T-helper 2 cell (primary cell): ENCODE measurements at places on chromosomes 11 and 22.
A peak's percentile ranks its signal among the peaks of the same experiment; 100 is the strongest.

- no peak for DNase-seq
Observed at GRCh38 chr22:47341464-47341863, 579.0 kb downstream of the TBC1D22A start.

DNA sequence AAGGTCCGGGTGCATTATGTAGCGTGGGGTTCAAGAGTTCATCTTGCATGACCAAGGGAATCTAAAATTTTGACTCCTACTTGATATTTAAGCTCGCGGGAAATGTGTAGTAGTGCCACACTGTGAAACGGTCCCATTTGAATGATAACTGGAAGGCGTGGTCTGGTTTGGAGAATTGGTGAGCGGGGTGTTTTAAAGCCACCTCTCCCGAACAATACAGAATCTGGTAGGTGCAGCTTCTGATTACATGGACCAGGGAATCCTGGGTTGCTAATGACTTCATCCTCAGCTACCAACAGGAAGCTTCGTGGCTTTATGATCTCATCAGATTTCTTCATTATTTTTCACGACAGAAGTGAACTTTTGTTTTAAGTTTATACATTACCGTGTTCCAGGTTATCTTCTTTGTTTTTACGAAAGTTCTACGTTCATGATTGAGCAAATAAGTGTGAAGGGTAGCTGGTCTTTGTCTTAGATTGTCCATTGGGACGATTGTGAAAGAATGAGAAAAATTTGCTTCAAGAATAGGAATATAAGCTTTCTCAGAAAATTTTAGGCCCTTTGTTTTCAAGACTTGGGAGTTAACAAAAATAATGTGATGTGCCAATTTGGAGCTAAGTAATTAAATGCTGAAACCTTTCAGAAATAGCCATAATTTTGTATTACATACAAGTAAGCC, 1.7 kb downstream of the QSER1 start:
- no peak for DNase-seq

DNA sequence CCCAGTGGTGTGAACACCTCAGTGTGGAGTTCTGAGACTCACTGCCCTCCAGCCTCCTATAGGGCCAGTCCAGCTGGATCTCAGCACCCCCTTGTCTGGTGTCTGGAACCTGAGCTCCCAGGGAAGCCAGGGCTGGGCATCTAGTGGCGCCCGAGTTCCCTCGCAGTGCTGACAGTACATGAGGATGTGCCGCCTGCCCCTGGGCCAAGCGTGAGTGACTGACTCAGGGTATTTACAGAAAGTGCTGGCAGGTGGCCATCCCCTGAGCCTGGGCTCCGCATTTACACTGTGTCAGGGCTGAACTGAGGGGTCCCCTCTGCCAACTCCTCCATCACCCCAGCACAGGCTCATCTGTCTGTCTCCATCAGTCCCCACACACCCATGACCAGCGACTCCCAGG, 185.3 kb downstream of the BRD1 start:
- no peak for DNase-seq

GRCh38 chr11:20156876-20157613, 3.2 kb downstream of the DBX1 start:
- peak; percentile 62 for DNase-seq

DNA sequence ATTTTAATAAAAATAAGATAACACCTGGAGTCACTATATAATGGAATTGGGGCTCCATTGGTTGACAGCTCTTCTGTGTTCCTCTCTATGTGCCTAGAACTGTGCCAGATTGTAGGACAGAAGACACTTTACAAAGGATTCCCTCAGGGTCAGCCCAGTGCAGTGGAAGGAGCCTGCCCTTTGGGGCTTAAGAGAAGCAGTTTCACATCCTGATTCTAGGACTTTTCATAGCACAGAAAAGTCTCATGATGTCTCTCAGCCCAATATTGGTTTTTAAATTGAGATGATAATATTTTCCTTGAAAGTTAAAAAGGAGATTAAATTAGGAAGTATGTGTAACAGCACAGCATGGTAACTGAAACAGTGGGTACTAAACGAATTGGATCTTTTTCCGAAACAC, 7.1 kb downstream of the PLAAT4 start:
- DNase-seq: no peak

GRCh38 chr11:66468691-66469090, 2.0 kb downstream of the PELI3 start:
- no peak for DNase-seq

GRCh38 chr11:721741-722345, 15.8 kb downstream of the EPS8L2 start:
- DNase-seq: peak; percentile 46

GRCh38 chr11:69195824-69196782, 40.4 kb downstream of the SMIM38 start:
- DNase-seq: no peak

- no peak for DNase-seq
Observed at GRCh38 chr11:65187971-65188461, 6.3 kb downstream of the CAPN1 start.

- DNase-seq: peak; percentile 90
Observed at GRCh38 chr11:8963569-8964323, 496 bp downstream of the TMEM9B start.

DNA sequence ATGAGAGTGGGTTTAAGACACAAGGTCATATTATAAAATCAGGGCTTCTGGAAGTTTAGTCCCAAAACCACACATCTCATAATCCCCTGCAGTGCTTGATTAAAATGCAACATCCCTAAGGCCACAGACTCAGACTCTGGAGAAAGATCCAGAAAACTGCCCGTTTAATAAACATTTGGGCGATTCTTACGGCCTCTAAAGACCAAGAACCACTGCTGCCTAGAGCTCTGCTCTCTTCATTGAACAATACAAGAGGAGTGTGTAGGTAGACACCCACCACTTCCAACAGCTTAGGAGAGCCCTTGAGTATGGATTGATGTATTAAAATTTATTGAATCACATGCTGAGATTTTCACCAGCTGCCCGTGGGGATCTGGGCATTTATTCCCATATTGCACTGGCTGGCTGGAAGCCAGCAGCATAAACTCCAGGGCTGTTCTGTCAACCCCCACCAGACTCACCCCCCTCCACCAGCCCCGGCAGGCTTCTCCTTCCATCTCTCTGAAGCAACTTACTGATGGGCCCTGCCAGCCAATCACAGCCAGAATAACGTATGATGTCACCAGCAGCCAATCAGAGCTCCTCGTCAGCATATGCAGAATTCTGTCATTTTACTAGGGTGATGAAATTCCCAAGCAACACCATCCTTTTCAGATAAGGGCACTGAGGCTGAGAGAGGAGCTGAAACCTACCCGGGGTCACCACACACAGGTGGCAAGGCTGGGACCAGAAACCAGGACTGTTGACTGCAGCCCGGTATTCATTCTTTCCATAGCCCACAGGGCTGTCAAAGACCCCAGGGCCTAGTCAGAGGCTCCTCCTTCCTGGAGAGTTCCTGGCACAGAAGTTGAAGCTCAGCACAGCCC, 749 bp upstream of the BEST1 start:
- no peak for DNase-seq

DNA sequence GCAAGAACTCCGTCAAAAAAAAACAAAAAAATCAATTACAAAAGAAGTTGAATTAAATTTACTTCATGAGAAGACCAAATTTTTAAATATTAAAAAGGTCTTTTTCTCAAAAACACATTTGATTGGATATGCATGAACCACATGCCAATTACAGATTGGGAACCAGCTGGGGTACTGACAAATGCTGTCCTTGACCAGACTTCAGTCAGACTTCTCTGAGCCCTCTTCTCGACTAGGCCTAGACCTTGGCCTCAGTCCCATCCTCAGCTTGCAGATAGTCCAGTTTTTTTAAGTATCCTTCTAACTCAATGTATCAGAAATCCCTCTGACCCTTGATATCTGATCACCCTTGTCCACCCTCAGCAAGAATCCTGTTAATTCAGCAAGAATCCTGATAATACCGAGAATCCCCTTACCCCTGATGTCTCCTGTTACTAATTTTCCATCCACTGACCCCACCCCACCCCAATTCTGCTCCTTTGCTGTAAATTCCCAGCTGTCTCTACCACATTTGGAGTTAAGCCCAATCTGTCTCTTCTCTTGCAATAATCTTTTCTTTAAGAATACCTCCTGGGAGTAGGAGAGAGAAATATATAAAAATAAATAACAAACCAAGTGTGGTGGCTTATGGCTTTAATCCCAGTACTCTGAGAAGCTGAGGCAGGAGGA, 30.9 kb downstream of the OR4D9 start:
- no peak for DNase-seq

GRCh38 chr11:113351480-113351879, 36.1 kb upstream of the ANKK1 start:
- DNase-seq: no peak

DNA sequence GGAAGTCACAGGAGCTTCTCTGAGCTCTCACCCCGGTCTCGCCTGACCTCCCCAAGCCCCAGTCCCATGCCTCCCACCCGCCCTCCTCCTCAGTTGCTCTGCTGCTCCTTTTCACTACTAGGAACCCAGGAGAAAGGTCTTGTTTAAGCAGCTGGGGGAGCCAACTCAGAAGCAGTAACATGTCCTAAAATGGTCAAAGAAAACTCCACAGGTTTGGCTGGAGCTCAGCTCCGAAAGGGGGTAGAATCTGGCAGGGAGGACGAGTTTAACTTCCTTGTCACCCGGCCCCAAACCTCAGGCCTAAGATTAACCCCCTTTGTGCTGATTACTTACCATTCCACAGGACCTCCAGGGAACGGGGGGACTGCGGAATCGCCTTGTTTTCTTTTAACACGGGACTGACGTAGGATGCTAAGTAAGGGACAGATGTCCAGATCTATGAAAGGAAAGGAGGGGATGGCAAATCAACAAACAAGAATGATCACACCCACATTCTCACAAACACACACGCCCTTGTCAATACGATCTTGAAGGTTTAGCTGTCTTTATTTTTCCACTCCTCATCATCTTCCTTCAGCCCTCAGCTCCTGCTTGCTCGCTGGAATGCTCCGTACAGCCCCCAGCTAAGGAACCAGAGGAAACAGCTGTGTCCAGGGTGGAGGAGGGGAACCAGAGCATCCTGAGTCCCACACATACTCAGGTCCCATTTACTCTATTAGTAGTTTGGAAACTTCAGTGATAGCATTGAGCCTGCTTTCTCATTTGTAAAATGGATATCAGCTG, 13.5 kb downstream of the PCSK7 start:
- no peak for DNase-seq

GRCh38 chr11:113796663-113797259, 17.2 kb downstream of the CLDN25 start:
- no peak for DNase-seq

DNA sequence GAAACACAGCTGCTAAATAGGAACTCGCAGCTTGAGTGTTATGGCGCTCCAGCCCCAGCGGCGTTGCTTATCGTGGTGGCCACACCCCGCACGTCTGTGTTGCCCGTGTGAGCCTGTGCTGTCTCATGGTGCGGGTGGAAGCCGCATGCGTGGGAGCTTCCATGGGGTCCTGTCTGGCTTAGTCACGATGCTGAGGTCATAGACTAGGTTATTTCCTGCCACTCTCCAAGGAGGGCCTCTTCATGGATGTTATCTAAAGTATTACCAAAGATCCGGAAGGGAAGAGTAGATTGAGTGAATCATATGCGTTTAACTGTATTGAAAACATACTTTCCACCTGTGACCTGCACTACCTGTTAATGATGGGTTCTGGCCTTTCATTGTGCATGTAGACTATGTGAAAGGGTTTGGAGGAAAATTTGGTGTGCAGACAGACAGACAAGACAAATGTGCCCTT, 21.7 kb downstream of the CTTN start:
- no peak for DNase-seq

GRCh38 chr22:49253656-49254055, 574.0 kb downstream of the BRD1 start:
- no peak for DNase-seq

DNA sequence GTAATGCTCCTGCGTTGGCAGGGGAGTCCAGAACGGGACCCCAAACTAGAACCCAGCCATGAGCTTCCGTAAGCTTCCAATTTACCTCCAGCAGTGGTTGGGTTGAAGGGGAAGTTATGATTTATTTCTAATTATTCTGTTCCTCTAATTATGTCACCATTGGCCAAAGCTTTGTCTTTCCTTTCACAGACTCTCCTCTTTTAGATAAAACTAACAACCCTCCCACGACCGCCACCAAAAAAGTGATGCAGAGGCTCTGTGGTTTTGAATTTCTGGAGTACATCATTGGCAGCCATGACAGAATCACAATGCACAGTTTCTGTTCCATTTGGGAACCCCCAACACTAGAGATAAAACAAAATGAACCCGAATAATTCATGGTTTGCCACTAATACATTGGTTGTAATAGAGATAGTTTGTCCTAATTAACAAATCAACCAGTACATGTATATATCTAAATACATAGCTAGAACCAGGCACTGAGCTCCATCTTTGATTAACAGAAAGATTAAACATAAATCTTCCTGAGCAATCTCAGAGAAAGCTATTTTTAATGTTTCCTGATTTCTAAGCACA, 64.3 kb downstream of the ETS1 start:
- DNase-seq: peak; percentile 65

- DNase-seq: no peak
Observed at GRCh38 chr11:2664376-2664775, 35.4 kb downstream of the KCNQ1OT1 start.

GRCh38 chr11:28834877-28835276, 726.7 kb downstream of the METTL15 start:
- no peak for DNase-seq

GRCh38 chr11:74090701-74091100, 80.1 kb downstream of the C2CD3 start:
- DNase-seq: peak; percentile 31

GRCh38 chr22:49317369-49317768, 510.3 kb downstream of the BRD1 start:
- no peak for DNase-seq

- DNase-seq: no peak
Observed at GRCh38 chr11:104572279-104572678, 326.0 kb downstream of the CASP12 start.

DNA sequence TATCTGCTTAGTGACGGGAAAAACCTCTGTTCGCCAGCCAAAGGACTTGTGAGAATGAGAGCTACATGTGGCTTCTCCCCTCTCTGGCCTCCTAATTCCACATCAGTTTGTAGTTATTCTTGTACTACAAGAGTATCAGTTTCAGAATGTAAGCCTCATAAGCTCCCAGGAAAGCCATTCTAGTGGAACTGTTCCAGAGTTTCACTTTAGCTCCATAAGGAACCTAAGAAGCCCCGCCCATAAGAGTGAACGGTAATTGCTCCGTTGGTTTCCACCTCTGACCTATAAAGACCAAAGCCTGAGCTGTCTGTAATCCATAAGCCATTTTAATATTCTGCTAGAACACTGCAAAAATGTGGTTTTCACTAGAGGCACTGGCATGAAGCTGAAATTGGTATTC, 53.0 kb downstream of the SIK3 start:
- no peak for DNase-seq

- no peak for DNase-seq
Observed at GRCh38 chr11:61174273-61174672, 13.0 kb upstream of the VPS37C start.
